ENCODE measurements at places on chromosomes 2 and 18.

DNA sequence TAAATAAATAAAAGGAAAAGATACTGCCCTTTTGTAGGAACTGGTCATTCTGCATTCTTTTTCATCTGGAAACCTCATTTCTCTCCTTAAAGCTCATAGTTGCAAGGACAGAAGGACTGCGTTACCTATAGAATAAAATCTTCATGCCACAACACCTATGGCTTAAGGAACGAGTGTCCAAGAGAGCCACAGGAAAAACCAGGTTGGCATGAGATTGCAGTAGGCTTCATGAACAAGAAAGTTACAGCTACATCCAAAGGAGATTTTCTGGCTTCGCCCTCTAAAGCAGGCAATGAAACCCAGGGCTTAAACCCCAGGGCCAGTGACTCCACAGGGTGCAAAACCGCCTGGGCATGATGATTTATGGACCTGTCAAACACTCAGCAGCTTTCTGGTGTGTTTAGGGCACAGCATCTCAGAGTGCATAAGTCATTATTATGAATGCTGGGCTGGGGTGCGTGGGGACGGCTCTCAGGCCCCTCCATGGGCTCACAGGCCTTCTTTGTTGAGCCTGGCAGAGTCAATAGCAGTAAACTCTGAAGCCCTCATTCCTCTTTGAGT is 30.7 kb upstream of the PIEZO2 start:
- no peak for DNase-seq

DNA sequence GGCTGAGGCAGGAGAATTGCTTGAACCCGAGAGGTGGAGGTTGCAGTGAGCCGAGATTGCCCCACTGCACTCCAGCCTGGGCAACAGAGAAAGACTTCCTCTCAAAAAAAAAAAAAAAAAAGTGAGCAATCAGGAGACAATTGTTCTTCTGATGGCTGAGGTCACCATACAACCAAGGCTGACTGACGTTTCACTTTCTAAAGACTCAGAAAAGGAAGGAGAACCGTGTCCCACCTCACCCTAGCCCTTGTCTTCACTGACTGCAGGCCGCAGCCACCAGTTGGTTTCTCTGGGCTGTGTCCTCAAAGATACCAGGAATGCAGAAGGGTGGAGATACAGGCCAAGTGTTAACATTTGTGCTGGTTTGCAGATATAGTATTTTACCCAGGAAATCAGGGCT is 7.7 kb upstream of the SLC35F6 start:
- no peak for DNase-seq

DNA sequence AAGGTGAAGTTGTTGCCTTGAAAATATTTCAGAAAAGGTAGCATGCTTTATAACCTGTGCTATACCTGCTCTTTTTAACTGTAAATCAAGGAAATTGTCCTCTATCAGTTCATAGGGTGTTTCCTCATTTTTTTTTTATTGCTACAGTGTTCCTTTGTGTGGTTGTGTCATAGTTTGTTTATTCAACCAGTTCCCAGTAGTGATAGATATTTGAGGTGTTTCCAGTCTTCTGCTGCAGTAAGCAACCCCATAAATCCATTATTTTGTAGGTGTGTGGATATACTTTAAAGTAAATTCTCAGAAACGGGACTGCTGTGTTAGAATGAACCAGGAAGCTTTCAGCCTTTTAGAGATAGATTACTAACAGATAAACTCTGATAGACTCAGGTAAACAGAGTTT is 39.6 kb downstream of the SEMA4F start:
- DNase-seq, result no peak

- no peak for DNase-seq
Measured at GRCh38 chr2:136647039-136647438, 118.3 kb upstream of the THSD7B start.

DNA sequence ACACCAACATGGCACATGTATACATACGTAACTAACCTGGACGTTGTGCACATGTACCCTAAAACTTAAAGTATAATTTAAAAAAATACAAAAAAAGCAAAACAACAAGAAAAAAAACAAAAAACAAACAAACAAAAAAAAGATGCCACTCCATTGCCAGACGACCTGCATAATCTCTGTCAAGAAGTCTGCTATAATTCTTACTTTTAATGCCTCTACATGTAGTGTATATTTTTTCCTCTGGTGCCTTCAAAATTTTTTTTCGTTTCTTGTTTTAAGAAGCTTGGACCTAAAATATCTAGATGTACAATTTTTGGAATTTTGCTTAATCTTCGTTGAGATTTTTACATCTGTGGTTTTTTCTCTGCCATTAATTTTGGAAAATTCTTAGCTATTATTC is 235.6 kb upstream of the ZNF521 start:
- no peak for DNase-seq
